ENCODE measurements at places on chromosomes 5 and 9.

- DNase-seq, result no peak
These were observed 83.0 kb downstream of the DMRTA1 start for GRCh38 chr9:22529426-22530199.

GRCh38 chr5:125257057-125257972 is 510.9 kb upstream of the ZNF608 start:
- DNase-seq, result no peak

- peak; percentile 1 for DNase-seq
These were observed 139.6 kb downstream of the CHSY3 start for GRCh38 chr5:130043834-130044233.

GRCh38 chr5:145362266-145362665 is 472.9 kb downstream of the PRELID2 start:
- no peak for DNase-seq

GRCh38 chr9:125106285-125106893 is 36.9 kb downstream of the SCAI start:
- DNase-seq, result no peak

DNA sequence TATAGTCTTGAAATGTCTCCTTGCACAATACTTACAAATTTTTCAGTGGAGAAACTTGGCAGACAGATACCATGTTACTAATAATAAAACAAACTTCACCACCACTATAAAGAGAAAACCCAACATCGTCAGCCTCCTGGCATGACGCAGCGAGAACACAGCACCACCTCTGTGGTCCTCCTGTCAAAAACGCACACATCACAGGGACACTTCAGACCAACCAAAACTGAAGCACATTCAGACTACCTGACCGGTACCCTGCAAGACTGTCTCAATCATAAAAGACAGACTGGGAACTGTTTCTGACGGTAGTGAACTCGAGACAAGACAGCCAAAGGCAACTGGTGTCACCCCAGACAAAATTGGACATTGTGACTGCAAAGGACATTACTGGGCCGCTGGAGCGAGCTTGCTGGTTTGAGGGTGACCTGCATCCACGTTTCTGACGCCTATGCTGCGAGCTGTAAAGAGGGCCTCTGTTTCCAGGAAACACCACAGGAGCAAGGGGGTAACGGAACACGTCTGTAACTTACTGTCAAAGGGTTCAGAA is 34.4 kb downstream of the NSUN2 start:
- no peak for DNase-seq

DNA sequence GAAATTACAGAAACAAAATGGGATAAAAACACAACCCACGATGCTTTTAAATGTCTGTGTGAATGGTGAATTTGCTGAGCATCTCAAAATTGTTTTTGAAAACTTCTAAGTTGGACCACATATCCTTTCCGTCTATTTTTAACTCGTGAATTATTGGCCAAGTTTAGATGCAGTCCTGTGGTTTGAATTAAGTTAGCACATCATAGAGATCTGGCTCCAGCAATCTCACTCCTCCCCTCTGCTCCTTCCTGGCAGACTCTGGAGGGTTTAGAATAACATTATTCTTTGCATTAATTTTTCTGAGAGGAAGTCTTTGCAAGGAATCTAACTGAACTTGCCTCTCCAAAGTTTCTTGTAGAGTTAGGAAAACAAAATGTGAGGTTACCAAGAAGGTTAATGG is 14.5 kb upstream of the ANKRD55 start:
- no peak for DNase-seq

GRCh38 chr9:100441911-100442361 is 15.0 kb downstream of the MSANTD3 start:
- no peak for DNase-seq

- no peak for DNase-seq
These were observed 12.1 kb upstream of the SMAD5 start for GRCh38 chr5:136120529-136120928.

GRCh38 chr5:83914199-83914598 is 193.5 kb upstream of the HAPLN1 start:
- no peak for DNase-seq

GRCh38 chr5:153964880-153965645 is 73.6 kb downstream of the FAM114A2 start:
- peak; percentile 39 for DNase-seq

- DNase-seq, result no peak
These were observed 617.9 kb downstream of the BNC2 start for GRCh38 chr9:16252616-16253015.

GRCh38 chr5:16450163-16450562 is 15.4 kb downstream of the ZNF622 start:
- DNase-seq, result no peak

- peak; percentile 67 for DNase-seq
These were observed 241.5 kb downstream of the PAPPA start for GRCh38 chr9:116394894-116395698.

DNA sequence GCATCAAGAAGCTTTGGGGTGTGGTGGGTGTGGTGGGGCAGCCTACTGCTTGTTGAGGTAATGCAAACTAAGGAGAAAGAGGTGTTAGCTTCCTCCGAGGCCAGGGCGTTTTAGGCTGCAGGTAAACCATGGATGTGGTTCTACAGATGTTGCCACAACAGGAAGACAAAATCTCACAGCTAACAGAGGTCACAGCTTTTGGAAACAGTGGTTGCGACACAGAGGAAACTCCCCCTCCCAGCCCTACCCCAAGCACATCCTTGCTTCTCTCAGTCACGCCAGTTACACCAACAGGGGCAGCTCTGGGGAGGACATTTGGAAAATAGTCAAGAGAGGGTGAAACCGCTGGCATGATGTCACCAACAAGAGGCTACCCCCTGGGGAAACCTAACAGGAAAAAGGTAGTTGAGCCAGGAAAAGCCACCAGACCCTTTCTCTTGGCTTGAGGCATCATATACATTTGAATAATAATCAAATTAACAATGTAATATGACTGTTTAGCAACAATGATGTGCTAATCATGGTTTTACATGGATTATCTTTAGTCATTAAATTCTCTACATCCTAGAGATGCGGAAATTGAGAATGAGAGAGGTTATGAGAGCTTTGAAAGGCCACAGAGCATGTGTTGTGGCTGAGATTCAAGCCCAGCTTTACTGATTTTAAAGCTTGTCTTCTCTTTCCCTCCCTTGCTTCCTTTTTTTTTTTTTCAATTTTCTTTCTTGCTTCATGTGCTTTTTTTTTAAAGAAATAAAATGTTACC is 82.2 kb upstream of the IL12B start:
- DNase-seq, result no peak

- DNase-seq, result no peak
These were observed 475.1 kb downstream of the TMEM232 start for GRCh38 chr5:110251366-110251765.

- no peak for DNase-seq
These were observed 23.8 kb downstream of the C9 start for GRCh38 chr5:39340506-39340905.

- DNase-seq, result no peak
These were observed 316.8 kb downstream of the BRINP1 start for GRCh38 chr9:119052339-119053030.

DNA sequence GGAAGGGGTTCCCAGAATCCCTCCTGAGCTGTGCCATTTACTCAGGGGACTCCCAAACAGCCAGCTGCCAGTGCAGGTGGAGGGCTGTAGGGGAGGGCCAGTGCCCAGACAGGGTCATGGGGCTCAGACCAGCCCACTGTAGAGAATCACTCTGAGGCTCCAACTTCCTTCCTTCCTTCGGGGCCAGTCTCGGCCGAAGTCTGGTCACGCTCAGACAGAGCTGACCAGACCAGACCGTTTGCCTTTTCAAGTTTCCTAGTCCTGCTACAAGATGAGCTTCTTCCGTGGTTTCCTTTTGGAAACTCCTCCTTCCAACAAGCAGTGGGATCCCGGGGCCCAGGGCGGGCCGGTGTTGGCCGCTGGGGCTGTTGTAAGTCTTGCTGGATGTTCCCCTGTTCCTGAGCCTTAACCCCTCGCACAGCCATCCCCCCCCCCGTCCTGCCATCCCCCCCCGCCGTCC is 52.6 kb downstream of the SAR1B start:
- no peak for DNase-seq

- no peak for DNase-seq
These were observed 62.4 kb upstream of the FSD1L start for GRCh38 chr9:105385381-105385985.

- DNase-seq, result no peak
These were observed 40.7 kb upstream of the S1PR3 start for GRCh38 chr9:88950341-88951154.

DNA sequence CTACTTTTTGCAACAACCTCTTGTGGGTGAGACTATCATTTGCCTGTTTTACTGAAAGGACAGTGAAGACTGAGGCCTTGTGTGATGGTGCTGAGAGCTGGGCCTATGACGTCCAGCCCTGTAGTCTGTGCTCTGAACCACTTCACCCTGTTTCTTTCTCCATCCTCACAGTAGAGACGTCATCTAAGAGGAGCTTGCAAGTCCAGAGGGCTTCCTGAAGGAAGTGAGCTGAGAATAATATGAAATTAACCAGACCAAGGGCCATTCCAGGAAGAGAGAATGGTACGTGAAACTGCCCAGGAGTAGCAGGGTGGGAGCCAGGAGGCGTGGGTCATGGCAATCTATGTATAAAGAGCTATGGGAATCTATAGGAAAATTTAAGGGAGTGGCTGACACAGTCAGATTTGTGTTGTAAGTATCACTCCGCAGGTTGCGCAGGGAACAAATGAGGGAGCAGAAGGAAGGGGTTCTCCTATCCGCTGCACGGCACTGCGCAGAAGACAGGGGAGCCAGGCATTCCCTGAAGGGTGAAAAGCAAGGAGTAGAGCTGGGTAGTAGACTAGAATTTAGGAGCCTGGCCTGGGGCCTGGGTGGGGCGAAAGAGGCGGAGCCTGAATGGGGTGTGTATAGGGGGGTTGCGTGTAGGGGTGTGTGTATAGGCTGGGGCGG is 596 bp upstream of the FGFR4 start:
- DNase-seq, result no peak

DNA sequence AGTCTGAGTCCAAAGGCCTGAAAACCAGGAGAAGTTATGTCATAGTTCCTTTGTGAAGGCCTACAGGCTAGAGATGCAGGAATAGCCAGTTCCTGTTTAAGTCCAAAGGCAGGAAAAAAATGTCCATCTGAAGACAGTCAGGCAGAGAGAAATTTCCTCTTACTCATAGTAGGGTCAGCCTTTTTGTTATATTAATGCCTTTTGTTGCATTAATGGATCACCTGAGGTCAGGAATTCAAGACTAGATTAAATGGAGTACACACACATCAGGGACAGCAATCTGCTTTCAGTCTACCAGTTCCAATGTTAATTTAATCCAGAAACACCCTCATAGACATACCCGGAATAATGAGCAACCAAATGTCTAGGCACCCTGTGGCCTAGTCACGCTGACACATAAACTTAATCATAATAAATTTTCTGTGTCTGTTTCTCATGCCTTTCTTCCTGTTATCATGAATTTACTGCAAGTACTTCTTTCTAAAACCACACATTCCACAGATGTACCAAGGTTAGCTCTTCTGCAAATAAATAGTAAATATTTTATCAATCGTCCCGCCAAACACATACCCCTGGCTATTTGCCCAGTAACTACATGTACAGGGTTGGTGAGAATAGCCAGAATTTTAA is 703.9 kb downstream of the EFNA5 start:
- DNase-seq, result no peak

- no peak for DNase-seq
These were observed 21.3 kb downstream of the CCDC69 start for GRCh38 chr5:151202381-151203139.

DNA sequence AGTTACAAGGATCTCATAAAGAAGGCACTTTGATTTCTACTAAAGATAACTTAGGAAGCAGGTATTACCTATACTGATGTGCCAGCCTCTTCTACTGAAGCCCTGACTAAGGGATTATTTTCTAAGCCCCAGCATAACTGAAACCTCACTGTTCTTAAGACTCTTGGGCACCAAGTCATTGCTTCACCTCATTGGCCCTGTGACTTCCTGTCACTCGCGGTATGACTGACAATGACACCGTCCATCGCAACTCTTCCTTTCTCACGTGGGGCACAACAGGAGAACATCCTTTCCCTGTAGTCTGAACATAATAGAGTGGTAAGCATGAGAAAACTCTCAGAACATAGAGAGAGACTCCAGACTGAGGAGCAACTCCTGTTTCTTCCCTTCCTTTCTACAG is 6.4 kb downstream of the OR2V2 start:
- no peak for DNase-seq

DNA sequence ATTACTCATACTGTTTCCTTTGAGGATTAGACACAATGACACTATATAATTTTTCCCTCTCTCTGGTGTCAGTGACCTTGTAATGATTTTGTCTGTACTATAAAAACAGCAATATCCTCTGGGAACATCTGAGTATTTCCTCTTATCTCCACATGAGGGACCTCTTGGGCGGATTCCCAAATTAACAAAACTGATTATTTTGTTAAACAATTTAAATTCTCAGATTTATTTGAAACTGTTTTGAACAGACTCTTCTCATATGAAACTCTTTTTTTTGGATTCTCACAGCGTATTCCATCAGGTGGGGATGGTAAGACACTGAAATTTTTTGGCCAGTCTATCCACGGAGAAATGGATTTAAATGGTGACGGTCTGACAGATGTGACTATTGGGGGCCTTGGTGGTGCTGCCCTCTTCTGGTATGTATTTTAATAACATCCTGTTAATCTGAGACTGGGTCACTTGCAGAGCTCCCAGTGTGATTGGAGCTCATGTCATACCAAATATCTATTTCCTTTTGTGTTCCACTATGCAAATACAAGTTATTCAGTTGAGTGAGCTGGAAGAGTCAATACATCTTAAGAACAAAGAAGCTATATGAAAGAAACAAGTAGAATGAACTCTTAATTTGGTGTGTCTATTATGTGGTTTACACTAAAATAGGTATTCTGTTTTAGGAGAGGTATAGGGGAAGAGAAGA is 73.8 kb upstream of the ITGA2 start:
- DNase-seq, result peak; percentile 49

DNA sequence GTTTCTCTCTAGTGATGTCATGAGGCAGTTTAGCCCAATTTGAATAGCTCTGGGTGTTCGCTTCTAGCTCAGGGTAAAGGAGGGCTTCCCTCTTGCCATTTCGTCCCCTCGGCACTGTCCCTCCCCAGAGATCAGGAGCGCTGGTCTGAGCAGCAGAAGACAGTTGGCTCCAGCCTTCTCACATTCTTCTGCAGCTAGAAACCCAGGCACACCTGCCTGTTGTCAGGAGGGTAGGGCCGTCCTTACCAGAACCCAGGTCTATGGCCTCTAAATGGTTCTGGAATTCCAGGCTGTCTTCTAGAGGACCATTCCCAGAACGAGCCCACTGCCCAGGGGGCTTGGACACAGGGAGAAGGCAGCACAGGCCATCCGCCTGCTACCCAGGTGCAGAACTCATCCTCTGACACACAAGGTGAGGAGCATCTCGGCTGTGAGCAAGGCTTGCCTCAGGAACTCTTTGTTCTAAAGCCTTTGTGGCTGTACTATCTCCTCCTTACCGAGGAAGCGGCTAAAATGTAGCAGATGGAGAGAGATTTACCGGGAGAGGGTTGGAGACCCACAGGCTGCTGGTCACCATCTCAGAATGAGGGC is 255.6 kb upstream of the IRX2 start:
- DNase-seq, result no peak

GRCh38 chr5:82106207-82106606 is 134.4 kb downstream of the ATG10 start:
- DNase-seq, result peak; percentile 89

GRCh38 chr9:133490865-133491655 is 12.2 kb upstream of the SLC2A6 start:
- DNase-seq, result no peak
